ENCODE measurements at places on chromosomes 7 and 10. TPM values are rescaled to one million over a fixed set of nuclear protein-coding genes. Genes with fewer than 3 reads are reported as not detected.

DNA sequence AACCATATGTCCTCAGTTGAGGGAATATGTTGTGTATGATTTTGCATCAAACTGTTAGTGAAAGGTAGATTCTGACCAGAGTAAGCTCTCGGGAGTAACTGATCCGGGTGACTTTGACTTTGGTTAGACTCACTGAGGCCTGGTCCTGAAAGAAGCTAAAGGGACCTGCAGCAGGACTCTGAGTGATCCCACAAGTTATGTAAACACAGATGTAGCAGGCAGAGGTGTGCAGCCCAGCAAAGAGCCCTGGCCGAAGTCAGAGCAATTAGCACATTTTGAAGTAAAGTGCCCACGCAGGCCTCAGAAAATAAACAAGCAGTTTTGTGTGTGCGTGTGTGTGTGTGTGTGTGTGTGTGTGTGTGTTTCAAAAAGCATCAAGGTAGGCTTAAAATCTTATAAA lies 245.6 kb upstream of the FERD3L start:
- no peak for DNase-seq

- DNase-seq: no peak
These were observed 16.2 kb upstream of the SLC26A4 start for GRCh38 chr7:107644309-107644974.

OPALIN gene
- not detected for total RNA-seq

DNA sequence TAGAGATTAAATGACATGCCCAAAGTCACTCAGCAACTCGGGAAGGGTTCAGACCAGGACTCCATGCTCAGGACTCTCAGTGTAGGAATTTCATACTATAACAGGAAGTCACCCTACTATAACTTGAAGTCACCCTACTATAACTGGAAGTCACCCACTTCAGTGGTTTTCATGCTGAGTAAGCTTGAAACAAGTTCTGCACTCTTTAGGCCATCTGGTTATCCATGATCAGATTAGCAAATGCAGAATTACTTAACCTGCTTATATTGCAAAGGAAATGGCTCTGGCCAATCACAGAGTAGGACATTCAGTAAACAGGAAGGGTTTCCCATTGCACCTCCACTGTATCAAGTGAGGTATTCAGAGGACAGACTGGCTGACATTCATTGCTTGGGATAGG lies 1240.4 kb downstream of the GATA3 start:
- DNase-seq: peak; percentile 10

DNA sequence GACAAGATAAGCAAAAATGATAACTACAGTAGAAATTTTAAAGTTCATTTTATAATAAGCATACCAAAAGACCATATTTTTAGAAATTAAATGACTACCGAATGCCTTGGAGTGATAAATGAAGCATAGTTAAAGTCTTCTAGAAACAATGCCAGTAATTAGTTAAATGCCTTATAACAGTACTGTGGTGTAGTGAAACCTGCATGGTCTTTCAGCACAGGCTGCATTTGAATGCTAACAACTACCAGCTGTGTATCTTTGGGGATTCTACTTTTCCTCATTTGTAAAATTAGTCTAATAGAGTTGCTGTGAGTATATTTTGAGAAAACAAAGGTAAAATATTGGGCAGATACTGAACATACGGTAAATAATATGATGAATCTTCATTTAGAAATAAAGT lies 25.1 kb downstream of the TSPAN12 start:
- no peak for DNase-seq

DNA sequence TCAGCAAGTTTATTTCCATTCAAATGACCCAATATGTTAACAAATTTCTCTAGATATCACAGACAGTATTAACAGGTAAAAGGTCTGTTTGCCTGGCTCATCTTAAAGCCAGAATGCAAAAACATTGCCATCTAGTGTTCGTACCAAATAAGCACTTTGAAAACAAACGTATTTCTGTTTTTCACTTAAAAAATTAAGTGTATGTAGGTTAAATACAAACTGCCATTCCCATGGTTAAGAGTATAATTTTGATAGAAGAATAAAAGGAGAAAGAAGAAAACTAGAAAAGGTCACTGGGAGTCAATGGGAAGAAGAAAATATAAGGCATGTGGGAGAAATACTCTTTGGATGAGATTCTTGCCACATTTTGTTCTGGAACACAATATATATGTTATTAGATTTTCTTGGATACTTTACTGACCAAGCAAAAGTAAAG lies 51.0 kb downstream of the ORC5 start:
- DNase-seq: no peak

SLC26A3 gene
- 2.0 TPM for total RNA-seq

DNA sequence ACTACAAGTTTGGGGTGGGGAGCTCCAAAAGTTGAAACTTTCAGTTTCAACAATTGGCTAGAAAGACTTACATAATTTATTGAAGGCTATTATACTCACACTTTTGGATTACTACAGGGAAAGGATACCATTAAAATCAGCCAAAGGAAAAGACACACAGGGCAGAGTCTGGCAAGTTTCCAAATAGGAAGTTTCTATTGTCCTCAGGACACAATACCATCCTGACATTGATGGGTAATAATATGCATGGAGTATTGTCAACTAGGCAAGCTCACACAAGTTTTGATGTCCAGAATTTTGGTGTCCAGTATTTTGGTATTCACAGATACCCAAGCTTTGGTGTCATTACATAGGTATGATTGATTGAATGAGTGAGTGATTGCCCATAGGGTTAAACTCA lies 872.6 kb upstream of the SORCS1 start:
- no peak for DNase-seq

ACTR3C gene
- 16.2 TPM for total RNA-seq

DNA sequence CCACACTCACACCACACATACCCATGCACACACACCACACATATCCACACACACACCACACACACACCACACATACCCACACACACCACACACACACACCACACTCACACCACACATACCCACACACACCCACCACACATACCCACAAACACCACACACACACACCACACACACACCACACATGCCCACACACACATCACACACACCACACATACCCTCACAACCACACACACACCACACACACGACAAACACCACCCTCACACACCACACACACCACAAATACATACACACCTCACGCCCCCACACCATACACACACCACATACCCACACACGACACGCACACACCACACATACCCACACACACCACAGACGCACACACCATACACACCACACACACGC lies 119.7 kb downstream of the PON1 start:
- no peak for DNase-seq

ADAMTS14 gene
- 7.3 TPM for total RNA-seq

DNA sequence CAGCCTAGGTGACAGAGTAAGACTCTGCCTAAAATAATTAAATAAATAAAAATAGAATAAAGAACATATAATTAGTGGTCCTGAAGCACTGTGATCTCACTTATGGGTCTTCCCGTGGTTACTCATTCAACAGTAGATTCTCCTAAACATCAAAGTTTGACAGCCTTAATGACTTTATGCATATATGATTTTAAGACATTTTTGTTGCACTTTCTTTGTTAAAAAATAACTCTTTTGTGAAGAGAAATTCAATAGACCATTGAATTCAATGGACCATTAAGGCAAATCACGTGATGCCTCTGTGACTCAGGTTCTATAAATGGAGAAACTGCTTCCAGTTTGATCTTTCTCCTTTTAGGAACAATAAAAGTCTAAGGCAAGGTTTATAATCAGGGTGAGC lies 59.6 kb downstream of the ATOH7 start:
- no peak for DNase-seq

- no peak for DNase-seq
These were observed 35.6 kb downstream of the PLAC9 start for GRCh38 chr10:80168162-80168511.

- no peak for DNase-seq
These were observed 409.1 kb downstream of the GPAM start for GRCh38 chr10:111774486-111774885.

DNA sequence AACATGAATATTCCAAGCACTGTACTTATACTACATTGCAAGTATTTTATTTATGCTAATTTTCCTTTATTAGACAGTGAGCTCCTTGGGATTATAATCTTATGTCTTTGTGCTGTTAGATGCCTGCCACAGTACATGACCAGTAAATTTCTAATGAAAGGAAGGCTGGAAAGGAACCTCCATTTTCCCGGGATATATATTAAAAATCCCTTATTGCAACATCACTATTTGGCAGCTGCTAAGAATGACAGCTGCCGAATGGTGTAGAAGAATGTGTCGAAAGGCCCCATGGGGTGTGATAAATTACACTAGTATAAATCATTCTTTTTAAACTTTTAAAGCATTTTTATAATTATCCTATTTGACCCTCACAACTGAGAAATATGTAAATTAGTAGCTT lies 59.1 kb downstream of the TFAM start:
- no peak for DNase-seq

DNA sequence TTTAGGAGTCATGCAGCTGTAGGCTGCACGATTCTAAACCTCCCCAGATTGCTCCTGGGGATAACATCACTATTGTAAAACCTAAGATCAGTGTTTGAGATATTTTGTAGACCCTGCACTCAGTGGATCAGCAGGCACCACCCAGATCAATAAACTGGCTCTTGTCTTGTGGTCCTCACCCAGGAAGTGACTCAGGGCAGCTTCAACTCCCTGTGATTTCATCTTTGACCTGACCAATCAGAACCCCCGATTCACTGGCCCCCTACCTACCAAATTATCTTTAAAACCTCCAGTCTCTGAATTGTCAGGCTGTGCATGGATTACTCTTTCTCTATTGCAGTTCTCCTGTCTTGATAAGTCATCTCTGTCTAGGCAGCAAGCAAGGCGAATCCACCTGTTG lies 25.7 kb downstream of the ARL5B start:
- no peak for DNase-seq

PTF1A gene
- total RNA-seq: not detected

- no peak for DNase-seq
These were observed 80.0 kb upstream of the FAM180A start for GRCh38 chr7:135828604-135829003.

DNA sequence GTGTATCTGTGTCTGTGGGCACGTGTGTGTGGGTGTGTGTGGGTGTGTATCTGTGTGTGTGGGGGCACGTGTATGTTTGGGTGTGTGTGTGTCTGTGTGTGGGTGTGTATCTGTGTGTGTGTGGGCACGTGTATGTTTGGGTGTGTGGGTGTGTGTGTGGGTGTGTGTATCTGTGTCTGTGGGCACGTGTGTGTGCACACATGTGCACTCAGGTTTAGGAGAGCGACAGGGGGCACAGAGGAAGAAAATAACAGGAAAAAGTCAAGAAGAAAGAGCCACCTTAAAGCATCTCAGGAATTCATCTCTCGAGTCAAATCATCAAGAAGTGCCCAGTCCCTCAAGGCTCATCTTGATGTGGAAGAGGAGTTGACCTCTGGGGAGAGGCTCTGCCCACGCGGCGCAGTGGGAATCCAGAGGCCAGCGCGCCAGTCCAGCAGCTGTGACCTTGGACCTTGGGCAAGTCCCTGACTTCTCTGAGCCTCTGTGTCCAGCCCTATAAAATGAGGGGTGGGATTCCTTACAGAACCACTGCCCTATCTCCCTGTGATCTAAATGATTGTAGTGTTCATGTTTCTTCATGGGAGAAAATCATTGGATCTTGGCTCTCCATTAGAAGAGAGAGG lies 147.8 kb downstream of the RGS10 start:
- no peak for DNase-seq

DNA sequence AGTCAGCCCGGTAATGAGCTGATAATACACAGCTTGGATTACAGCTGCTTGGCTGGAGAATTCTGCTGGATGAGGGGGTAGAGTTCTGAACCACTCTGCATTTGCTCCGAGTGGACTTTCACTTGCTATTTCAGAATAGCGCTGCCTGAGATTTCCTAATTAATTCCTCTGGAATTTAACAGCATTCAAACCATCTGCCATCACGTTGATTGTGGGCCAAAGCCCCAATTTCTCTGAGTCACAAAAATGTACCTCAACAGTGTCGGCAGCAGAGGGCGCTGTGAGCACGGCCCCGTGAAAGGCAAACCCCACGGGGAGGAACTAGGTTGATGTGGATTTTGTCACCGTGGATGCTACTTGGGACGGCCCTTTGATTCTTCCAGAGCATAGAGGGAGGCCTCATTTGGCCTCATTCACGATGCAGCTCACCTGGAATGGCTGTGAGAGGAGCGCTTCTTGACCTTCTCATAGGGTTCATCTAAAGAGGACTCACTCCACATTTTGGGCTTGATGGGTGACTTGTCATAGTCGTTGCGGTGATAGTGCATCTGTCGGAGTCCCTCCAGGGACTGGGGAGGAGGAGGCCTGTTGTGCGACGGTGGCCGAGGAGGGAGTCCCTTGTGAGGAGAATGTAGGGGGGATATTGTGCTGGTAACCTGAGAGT lies 73.3 kb downstream of the PRPF18 start:
- DNase-seq: peak; percentile 64

- DNase-seq: no peak
These were observed 40.5 kb upstream of the HSPB1 start for GRCh38 chr7:76261931-76262330.

TMEM196 gene
- total RNA-seq: not detected

OGDH gene
- total RNA-seq: 56.5 TPM

DNA sequence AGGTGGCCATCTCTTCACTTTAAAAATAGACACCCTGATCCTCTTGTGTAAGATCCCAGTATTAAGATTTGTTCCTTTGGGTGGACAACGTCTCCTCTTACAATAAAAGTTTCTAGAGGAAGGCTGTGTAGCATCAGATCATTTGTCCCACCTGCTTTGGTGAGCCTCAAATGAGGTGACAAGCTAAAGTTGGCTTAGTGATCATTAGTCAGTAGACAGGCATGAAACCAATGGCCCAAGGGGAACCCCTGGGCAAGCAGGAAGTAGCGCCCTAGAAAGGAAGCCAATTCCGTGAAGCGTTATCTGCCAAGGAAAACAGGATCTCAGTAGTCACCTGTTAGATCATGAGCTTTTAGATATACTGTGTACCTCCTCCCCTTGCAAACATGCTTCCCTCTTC lies 66.8 kb downstream of the PCGF5 start:
- peak; percentile 24 for DNase-seq

GRCh38 chr10:34791228-34791627 lies 23.9 kb downstream of the PARD3 start:
- no peak for DNase-seq

DNA sequence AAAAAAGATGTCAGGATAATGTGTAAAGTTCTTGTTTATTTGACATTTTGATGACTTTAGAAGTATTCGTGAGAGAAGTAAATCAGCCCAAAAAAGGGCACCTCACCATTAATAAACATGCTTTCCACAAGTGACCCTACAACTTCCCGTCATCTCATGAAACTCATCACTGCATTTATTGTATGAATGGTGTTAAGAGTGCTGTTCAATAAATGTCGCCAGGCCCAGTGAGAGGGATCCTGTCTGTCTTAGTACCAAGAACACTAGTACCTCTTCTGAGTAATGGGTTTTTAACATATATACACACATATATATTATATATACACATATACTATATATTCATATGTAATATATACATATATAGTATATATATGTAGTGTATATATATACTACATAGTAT lies 61.9 kb downstream of the TMEM26 start:
- DNase-seq: no peak

GRCh38 chr10:53111529-53111928 lies 338.9 kb upstream of the MBL2 start:
- peak; percentile 18 for DNase-seq

All from stomach (tissue), 19 donors.